ENCODE measurements at places on chromosomes 1 and 21.

- DNase-seq = no peak
These were observed 14.8 kb downstream of the AVPR1B start for GRCh38 chr1:206102292-206102936.

DNA sequence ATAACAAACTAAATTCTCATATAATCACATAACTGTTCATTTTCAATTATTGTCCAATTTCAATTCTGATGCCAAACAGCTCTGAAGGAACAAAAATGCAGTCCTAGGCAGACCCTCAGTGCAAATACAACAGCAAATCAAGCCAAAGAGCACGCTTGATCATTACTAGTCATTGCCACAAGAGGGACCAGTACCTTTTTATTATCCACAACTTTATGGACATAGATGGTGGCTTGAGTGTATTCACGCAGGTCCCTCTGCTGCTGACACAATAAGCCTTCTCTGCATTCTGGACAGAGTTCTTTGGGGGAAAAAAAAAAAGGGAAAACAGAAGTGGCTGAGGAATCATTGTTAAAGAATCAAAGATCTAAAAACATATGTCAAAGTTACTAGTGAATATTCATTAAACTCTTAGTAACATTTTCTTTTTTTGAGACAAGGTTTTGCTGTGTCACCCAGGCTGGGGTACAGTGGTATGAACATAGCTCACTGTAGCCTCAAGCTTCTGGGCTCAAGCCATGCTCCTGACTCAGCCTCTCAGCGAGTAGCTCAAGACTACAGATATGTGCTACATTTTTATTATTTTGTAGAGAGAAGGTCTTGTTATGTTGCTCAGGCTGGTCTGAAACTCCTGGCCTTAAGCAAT lies 34.3 kb upstream of the RAP1GAP start:
- DNase-seq = no peak

DNA sequence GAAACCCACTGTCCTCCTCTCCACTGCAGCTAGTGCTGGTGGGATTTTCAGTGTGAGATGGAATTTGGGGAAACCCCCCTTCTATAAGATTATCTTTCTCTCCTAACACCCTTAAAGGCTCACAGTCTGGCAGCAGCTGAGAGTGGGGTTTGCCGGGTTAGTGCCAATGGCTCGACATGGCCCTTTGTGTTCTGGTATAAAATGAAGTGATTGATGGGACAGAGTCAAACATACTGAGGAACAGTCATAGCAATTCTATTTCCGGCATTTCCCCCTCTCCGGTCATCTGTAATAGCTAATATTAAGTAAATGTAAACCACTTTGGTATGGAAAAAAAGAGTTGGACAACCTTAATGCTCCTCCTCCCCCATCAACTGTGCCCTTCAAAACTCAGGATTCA lies 37.6 kb downstream of the TFF3 start:
- DNase-seq = no peak

GRCh38 chr1:164771619-164772361 lies 212.8 kb downstream of the PBX1 start:
- no peak for DNase-seq

All from GM18507 (cell line).